ENCODE measurements at places on chromosomes 16 and 17.
A peak's percentile ranks its signal among the peaks of the same experiment; 100 is the strongest.

- DNase-seq: no peak
Observed at GRCh38 chr17:11293480-11293879, 52.5 kb downstream of the SHISA6 start.

DNA sequence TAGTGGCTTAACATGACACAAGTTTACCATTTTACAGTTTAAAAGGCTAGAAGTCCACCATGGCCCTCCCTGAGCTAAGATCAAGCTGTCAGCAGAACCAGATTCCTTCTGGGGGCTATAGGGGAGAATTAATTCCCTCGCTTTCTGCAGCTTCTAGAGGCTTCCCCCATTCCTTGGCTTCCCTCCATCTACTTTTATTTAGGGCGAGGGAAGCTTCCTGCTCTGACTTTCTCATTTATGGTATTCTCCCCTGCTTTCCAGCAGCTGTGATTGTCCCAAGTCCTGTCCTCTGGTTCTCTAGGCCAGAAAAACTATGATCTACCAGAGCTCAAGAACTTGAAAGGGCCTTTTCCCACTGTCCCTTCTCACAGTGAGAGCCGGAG is 4.3 kb downstream of the CETP start:
- DNase-seq: no peak

DNA sequence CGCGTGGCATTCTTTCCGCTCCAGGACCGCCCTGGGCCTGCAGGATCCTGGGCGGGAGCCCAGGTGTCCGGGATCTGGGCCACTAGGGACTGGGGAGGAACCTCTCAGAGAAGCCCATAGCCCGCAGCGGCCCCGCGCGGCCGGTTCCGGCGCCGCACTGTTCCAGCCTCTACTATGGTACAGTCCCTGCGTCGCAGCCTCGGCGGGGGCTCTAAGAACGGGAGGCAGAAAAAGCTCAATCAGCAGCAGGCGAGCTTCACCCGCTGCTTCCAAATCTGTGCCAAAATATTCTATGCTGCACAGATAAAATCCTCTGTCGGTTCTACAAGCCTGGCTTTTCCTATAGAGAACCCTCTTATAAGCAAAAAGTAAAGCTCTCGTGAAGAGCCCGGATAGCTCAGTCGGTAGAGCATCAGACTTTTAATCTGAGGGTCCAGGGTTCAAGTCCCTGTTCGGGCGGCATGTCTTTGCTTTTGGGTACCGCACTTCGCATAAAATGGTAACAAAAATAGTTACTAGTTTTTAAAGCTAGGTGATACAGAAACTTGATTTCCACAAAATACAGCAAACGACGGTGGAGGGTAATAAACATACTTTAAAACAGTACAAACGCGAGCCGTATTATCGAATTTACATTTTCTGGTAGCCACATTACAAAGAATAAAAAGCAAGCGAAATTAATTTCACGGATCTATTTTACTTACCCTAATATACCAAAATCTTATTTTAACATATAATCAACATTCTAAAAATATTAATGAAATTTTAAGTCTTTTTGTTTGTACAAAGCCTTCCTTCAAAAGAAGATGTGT is 661 bp upstream of the ALOXE3 start:
- no peak for DNase-seq

- DNase-seq: peak; percentile 62
Observed at GRCh38 chr17:38508954-38509771, 80.9 kb downstream of the ARHGAP23 start.

- no peak for DNase-seq
Observed at GRCh38 chr16:17365591-17366298, 105.0 kb downstream of the XYLT1 start.

DNA sequence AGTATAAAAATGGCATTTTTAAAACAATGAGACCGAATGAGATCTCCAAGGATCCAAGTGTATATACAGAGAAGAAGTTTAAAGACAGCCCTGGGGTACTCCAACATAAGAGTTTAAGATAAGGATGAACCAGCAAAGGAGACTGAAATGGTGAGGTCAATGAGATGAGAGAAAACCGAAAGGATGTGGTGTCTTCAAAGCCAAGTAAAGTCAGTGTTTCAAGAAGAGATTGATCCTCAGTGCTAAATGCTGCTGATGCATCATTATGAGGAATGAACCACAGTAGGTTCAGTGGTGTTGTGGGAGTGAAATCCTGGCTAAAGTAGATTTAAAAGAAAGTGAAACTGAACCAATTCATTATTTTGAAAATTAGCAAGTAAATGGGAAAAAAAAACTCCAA is 38.1 kb upstream of the NLK start:
- DNase-seq: no peak

DNA sequence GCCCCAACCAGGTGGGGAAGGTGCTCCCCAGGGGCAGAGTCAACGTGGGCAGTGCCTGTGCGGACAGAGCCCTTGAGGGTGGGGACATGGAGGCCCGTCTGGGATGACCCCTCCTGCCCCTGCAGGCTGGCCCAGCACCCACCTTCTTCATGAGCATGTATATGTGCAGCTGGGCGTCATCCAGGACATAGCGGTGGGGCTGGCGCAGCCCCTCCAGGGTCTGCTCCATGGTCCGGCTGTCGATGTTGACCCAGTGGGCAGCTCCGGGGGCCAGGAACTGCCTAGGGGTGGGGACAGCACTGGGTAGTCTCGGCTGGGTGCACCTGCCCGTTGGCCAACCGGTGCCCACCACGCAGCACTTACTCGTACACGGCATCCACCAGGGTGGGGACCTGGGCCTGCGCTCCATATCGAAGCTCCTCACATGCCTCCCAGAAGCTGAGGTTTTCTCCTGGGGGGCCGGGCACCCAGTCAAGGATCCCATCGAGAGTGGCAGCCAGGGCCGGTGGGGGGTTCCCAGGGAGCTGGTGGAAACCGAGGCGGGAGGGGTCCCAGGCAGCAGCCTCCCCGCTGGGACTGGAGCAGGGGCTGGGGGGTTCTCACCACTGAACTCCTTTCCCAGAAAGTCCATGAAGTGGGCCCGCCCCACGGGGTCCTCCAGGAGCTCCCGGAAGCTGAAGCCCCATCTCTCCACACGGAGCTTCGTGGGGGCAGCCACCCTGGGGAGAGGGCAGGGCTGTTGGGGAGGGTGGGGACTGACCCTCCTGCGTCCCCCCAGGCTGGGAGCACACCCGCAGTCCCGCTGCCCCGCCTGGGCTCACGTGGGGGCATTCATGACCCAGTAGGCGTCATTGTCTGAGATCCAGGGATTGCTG is 5.1 kb downstream of the RGS11 start:
- DNase-seq: no peak

GRCh38 chr17:6286233-6286632 is 148.7 kb downstream of the AIPL1 start:
- no peak for DNase-seq

GRCh38 chr17:32356750-32357149 is 6.8 kb downstream of the ZNF207 start:
- DNase-seq: no peak
